ENCODE measurements at places on chromosomes 13 and 19.
A peak's percentile ranks its signal among the peaks of the same experiment; 100 is the strongest.

DNA sequence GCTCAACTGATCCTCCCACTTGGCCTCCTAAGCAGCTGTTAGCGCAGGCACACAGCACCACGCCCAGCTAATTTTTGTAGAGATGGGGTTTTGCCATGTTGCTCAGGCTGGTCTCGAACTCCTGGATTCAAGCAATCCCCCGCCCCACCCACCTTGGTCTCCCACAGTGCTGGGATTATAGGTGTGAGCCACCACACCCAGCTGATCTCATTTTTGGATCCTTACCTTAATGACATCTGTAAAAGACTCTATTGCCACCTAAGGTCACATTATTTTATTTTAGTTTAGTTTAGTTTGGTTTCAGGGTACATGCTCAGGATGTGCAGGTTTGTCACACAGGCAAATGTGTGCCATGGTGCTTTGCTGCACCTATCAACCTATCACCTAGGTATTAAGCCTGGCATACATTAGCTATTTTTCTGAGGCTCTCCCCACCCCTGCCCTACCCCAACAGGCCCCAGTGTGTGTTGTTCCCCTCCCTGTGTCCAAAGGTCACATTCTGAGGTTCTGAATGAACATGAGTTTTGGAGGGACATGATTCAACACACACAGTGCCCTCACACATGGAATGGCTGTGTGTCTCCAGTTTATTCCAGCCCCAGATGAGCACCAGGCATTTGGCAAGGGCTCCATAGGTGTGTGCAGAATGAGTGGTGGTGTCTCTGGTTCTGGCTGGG, 1.3 kb downstream of the OR10H5 start:
- DNase-seq: no peak

DNA sequence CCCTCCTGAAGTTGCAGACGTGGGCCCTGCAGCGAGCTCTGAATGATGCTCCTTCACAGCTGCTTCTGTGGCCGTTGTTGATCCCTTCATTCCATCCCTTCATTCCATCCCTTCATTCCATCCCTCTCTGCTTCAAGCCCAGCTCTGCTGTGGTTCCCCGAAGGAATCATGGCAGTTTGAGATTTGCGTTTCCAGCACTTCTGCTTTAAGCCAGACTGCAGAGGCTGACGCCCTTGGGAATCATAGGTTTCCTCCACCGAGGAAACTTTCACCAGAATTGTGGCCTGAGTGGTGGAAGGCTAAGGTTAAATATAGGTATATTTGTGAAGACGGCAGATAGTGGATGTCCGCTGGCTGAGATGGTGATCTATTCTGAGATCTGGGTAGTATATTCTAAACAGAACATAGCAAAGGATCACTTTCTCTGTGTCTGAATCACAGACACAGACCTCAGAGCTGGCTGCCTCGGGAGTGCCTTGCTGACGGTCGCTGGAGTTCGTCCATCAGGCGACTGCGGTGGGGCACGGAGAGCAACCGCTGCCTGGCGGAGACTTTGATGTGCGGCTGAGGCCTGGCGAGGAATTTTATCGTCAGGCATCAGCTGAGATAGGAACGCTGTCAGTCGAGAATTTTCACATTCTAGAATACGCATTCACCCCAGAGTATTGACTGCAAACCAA, 42.8 kb upstream of the DCUN1D2 start:
- no peak for DNase-seq

GRCh38 chr13:50077431-50077830, 62.2 kb downstream of the KCNRG start:
- DNase-seq: no peak

DNA sequence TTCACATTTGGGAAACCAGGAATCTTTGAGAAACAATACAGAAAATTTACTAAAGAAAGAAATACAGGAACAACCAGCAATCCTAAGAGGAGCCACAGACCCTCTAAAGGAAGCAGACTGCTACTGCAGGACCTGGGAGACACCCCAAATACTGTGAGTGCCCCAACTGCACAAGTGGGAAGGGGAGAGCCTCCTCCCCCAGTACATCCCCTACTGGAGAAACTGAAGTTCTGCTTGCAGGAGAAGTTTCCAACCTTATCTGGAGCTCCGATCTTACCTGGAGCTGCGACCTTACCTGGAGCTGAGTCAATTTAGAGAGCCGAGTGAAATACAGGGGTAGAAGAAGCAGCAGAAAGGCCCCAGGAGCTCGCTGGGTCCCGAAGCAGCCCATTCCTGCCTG, 236.4 kb upstream of the SPRY2 start:
- no peak for DNase-seq

- DNase-seq: no peak
Measured at GRCh38 chr19:11295665-11296245, at the start of gene TSPAN16. Gene TSPAN16, plus strand, starts transcription at chr19:11296160. Its CDS starts 138 bp downstream, at chr19:11296298.

GRCh38 chr13:114118086-114118485, 14.3 kb downstream of the RASA3 start:
- DNase-seq: no peak

- no peak for DNase-seq
Measured at GRCh38 chr19:39595950-39596349, 6.4 kb upstream of the LGALS13 start.

- DNase-seq: no peak
Measured at GRCh38 chr19:7865262-7865911, 8.8 kb downstream of the PRR36 start.

DNA sequence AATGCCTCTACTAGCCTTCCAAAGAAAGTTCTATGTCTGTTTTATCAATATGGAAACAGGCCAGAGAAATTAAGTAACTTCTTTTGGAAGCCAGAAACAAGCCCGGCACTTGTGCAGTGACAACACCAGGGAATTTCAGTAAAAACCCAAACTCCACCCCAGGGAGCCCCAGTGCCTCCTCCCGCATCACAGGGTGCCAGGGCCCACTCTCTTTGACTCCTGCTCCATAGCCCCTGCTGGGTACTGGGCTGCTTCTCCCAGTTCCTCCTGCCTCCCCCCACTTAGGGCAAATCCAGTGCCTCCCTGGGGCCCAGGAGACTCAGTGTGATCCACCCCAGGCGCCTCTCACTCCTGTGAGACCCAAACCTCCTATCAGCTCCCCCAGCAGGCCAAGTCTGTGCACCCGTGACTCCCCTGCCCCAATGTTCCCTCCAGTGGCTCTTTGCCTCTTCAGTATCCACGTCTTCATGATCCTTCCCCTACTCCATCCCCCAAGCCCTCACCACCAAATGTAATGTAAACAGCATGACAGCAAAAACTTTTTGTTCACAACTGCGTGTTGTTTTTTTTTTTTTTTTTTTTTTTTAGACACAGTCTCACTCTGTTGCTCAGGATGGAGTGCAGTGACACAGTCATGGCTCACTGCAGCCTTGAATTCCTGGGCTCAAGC, 2.3 kb upstream of the FFAR3 start:
- DNase-seq: no peak

GRCh38 chr19:41930322-41930722, 2.1 kb upstream of the ERFL start:
- DNase-seq: no peak

DNA sequence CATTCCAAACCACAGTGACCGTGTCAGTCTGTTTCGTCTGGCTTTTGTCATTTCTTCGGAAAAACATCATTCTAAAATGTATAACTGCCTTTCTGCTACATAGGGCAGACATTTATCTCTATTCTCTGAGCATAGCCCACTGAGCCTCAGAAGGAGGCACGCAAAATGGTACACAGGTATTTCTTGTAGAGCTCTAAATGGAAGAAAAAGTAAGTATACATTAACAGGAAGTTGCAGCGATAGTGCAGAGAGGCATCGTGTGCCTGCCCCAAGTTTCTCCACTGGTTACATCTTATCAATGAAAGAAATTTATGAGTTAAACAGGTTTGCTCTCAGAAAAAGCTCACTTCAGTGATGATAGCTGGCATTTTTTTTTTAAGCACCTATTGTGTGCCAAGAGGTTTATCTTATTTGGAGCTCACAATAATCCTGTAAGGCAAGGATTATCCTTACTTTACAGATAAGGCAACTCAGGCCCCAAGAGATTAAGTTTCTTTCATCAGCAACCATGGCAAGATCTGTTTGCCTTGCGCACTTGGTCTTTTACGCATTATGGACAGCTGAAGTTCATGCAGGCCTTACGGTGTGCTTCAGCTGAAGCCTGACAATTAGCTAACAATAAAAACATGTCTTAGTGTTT, 1.2 kb upstream of the RCBTB2 start:
- DNase-seq: no peak

DNA sequence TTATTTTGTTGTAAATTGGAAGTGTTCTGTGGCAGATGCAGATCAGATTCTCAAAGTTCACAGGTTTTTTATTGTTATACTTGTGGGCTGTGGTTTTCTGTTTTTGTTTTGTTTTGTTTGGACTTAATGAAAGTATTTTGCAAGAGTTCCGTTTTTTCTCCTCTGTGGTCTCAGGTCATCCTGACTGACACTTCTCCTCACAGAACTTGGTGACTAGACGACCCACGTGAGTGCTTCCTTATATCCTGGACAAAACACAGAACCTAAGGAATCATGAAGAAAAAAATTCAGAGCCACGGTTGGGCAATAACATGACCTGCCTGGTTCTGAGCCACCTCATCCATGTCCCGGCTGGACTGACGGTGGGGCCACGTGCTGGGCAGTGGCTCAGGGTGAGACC, 2.5 kb upstream of the RFPL4AL1 start:
- no peak for DNase-seq

DNA sequence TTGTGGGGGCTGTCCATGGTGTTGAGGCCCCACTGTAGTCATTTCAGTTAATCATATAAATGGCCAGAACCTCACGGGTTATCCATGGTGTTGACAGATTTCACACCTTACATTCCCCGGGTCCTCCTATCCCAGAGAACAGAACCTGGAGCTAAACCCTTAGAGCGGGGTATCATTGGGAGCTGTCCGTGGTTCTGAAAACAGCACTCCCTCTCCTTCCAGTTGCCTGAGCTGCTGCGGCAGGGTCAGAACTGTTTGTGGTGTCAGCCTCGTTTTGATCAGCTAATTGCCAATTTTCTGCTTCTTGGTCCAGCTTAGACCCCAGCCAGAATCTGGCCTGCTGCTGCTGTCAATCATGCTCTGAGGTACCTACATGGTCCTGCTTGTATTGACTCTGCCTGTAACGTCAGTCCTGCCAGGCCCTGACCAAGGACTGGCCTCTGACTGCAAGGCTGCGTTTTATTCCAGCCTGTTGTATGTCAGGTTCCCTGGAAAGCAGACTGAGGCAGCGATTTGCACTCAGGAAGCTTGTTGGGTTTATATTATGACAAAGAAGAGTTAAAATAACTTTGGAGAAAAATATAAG, 55.8 kb upstream of the KCTD15 start:
- peak; percentile 2 for DNase-seq

DNA sequence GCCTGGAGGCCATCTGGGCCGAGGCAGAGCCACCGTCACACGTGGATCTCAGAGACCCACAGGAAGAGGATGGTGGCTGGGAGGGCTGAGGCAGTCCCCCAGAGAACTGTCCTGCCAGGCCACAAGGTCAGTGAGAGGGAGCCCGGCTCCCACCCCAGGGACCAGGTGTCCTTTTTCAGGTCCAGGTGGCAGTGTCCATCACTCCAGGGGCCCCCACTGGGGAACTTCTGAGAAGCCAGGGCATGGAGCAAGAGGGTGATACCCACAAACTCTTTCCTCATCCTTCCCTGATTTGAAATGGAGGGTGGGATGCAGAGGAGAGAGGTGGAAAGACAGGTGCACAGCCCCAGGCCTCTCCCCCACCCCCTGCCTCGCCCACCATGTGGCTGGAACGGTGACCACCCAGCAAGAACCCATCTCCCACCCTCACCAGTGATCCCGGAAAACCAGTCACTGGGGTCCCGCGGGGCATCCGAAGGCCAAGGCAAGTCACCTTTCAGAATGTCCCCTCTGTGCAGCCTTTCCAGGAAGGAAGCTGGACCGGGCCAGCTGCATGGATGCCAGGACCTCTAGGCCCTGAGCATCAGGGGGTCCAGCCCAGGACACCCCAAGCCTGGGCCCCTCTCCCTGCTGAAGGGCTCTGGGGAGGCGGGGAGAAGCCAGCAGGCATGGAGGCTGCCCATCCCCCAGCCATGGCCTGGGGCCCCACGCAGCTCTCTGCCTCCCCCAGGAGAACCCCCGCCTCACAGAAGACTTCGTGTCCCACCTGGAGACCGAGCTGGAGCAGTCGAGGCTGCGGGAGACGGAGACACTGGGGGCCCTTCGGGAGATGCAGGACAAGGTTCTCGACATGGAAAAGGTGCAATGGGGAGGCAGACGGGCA, 14.1 kb downstream of the PRR36 start:
- DNase-seq: no peak

- DNase-seq: no peak
Measured at GRCh38 chr13:110258876-110259631, 47.9 kb downstream of the COL4A1 start.

GRCh38 chr19:45238556-45238955, 6.7 kb downstream of the EXOC3L2 start:
- DNase-seq: no peak

DNA sequence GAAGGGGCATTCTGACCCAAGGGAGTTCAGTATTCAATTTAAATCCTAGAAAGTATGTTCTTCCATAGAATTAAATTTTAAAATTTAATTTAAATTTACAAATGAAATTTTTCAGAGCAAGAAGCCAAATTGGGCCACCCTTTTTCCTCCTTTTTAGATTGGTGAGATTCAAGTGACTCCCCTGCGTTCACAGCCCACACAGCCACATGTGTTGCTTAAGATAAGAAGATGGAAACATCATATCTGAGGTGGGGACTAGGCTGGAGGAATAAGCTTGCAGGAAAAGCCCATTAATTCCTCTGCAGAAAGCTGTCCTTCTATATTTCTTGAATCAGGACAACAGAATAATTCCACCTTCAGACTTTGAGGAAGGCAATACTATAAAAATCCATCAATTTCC, 392.7 kb upstream of the ZNF507 start:
- DNase-seq: no peak

DNA sequence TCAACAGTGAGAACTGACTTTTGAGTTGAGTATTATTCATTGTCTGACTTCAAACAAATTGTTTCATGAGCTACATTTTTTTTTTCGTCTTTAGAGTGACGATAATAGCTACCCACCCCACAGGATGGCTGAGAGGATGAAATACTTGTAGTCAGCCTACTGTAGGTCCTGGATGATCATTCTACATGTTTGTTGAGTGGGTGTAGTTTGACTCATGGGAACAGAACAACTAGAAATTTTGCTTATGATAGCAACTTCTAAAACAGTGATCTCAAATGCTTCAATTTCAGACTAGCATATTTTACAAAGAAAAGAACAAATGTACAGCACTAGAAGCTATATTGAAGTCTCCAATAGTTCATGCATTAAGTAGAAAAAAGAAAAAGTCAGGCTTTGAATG, 651.8 kb downstream of the PCDH9 start:
- DNase-seq: no peak

DNA sequence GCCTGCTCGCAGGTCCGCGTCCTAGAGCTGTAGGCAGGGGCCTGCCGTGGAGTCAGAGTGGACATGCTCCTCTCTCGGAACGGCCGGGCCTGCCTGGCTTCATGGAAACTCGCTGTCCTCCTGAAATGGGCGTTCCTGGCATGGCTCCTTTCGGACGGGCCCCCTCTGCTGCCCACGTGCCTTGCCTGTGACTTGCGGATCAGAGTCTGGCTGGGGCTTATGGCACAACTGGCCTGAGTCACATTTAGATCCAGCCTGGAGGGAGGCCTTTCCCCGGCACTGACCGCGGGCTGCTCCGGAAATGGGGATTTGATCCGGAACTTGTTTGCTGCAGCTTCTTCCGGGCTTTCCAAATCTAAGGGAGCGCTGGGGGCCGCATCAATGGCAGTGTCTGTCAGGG, 28.1 kb downstream of the THSD1 start:
- no peak for DNase-seq

GRCh38 chr19:54506079-54506478, 3.4 kb downstream of the LAIR2 start:
- no peak for DNase-seq

Data from AG09309 (cell line).